Suppressor macrophage (primary cell): ENCODE measurements at places on chromosomes 12 and 14.

- DNase-seq: no peak
Observed at GRCh38 chr14:103319422-103319821, 14.6 kb upstream of the EIF5 start.

GRCh38 chr12:131892711-131893604, 1.5 kb upstream of the ULK1 start:
- no peak for DNase-seq

DNA sequence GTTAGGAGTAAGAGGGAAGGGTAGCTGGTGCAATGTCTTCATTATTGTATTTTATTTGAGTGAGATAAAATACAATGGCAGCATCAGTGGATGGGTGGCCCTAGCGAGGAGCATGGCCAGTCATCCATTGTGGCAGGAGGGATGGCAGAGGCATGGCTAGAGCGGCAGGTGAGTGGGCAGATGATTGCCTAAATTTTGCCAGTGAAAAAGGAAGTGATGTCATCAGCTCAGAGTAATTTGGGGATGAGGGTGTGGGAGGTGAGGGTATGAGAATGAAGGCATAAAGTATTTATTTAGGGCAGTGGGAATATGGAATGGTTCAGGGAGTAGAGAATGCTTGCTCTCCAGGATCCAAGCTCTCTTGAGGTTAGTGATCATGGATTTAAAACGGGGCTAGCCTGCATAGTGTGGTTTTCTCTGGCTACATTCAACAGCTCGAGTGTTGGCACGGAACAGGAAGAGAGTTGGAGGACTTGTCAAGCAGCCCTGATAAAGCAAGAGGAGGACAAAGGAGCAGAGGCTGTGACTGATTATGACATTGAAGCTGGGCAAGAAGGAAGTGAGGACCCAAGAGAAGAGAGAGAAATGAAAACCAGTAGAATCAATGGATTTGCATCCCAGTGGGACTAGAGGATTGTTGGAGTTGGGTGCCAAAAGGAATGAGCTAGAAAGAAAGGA, 18.7 kb upstream of the SERPINA6 start:
- DNase-seq: peak; percentile 58

DNA sequence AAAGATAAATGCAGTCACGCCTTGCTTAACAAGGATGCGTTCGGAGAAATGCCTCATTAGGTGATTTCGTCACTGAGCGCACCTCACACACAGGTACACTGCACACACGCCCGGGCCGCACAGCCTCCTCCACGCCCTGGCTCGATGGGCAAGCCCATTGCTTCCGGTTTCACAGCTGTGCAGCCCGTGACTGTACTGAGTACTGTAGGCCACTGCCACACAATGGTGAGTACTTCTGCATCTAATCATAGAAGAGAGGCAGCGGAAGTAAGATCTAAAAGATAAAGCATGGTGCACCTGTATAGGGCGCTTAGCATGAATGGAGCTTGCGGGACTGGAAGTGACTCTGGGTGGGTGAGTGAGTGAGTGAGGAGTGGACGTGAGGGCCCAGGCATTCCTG, 4.3 kb downstream of the RIMBP2 start:
- no peak for DNase-seq

DNA sequence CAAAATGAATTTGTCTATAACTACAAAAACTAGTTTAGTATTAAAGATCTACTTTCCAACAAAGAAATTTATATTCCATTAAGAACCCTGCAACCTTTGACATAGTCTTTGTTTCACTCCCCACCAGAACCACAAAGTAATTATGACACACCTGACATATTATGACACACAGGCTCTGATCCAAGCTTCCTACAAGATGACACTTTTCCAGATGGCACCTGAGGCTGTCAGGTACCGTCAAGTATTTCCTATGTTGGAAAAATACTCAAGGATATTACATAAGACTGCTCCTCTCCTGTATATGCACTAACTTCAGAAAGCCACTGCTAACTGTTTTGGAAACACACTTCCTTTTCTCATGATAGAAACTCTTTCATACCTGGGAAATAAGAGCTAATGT, 38.9 kb downstream of the STXBP6 start:
- no peak for DNase-seq

DNA sequence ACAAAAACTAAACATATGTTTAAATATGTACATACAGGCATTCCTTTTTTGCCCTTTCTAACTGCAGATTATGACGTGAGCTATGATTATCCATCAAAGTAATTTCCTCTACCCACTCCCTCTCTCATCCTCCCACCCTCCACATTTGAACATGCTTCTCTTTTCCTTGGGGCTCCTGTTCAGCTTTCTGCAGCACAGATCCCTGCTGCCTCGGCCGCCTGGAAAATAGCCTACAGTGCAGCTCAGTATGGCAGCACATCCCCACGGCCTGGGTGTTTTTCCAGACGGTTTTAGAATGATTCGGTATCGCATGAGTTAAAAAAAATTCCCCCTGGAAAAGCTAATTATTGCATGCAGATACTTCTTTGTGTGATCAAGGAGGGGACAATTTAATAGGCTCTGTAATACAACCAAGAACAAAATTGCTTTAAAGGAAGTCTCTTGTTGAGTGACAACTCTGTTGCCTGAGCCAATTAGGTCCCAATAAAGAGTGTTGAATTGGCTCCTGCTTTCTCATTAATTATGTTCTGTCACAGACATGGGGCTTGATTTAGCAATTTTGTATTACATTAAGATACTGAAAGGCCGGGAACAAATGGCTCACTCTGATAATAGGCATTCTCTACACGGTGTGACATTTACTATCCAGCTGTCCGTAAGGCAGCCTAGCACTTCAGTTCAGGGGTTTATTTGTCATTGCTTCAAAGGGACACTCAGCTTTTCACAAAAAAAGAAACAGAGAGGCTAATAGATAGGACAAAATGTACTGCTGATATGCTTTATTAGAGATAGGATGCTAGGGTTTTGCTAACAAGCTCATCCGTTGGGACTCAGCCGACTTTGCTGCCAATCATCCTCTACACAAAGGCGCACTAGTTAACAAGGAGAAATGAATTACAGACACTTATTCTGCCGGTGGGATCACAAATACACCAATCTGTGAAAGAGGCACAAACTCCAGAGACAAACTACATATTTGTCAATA, 285.8 kb upstream of the G2E3 start:
- no peak for DNase-seq

DNA sequence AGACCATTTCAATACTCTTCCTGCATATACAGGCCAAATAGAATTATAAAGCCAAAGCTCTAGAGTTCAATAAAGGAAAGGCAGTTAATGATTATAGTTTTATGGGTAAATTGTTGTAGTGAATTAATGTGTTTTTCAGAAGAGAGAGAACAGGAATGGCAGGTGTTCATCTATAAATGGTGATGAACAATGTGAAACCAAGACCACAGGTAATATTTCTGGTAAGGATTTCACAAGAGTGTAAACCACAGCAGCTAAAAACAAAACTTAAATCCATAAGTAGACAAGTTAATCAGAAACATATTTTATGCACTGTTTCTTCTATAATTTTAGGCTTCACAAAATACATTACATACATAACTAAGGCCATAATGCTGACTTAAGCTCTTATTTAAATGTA, 204.4 kb downstream of the SYT1 start:
- no peak for DNase-seq

GRCh38 chr14:67650694-67651093, 23.7 kb downstream of the VTI1B start:
- no peak for DNase-seq

- no peak for DNase-seq
Observed at GRCh38 chr14:30330033-30330432, 228.9 kb upstream of the G2E3 start.

DNA sequence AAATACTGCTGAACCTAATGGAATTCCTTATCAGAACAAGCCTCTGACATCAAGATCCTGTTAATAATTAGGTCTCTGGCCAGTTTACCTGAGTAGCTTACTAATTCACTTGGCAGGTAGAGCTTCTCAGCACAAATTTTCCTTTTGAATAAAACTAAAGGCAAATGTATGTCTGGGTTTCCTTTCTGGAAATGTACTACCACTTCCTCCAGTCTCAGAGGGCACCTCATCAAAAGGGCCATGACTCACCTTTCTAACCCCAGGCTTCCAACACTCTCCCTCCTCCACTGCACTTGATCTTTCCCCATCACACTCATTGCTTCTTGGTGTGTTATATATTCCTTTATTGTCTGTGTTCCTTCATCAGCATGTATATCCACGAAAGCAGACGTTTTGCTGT, 90.5 kb downstream of the SLC2A13 start:
- no peak for DNase-seq

DNA sequence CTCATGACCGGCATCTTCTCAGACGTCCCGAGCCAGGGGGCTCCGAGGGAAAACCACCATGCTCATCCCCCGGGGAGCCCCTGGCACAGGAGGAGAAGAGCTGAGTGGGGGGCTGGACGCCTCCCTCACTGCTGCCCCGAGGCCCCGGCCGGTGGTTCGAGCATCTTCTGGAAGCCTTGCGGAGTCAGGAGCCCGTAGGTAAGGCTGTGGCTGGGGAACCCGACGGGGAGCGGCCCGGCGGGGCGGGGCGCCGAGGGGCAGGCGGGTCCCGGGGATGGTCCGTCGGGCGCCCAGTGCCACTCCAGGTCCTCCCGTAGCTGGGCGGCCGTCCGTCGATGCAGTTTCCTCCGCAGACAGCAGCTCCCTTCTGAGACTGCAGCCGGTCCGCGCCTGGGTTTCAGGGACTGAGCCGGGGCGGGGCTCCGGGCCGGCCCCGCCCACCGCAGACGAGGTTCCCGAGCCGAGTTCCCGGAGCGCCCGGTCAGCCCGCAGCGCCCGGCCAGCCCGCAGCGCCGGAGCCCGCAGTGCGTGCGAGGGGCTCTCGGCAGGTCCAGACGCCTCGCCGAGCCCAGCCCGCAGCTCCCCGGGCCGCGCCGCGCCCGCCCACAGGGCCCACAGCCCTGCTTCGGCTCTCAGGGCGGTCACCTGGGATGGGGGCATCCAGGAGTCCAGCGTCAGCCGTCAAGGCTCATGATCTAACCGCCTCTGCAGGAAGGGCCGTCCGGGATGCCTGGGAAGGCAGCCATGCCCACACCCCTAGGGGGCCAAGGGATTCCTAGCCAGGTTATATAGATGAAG, at the start of gene PGF:
Gene PGF, minus strand, starts transcription at position 369 of the 798 bp plus-strand sequence. Its CDS starts 355 bp downstream, at position 14.
- DNase-seq: peak; percentile 66

DNA sequence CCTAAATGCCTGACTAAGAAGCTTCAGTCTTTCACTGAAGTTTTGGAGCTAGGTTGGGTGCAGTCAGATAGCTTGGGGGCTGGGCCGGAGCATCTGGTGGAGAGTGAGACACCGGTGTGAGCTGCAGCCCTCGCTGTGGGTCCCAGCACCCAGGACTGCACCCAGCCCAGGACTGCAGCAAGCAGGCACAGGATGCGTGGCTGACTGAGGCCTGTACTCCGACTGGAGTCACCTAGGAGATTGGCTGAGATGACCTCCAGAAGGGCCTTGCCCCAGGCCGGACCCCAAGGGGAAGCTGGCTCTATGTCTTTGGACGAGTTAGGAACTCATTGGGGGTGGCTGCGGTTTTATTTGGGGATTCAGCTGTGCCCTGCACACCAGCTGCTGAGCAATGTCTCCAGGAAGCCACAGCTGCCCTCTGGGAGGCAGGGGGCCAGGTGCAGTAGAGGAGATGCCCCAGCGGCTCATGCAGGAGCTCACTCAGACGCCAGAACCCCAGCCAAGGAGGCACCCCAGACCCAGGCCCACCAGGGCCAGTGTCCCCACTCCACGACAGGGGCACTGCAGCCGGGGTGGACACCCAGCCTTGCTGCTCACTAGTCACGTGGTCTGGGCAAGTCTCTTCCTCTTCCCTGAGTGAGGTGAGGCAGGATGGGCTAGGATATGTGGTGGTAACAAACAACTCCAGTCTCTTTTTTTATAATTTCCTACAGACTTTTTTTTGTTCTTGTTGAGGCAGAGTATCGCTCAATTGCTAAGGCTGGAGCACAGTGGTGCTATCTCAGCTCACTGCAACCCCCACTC, 31.8 kb upstream of the RCOR1 start:
- DNase-seq: no peak

DNA sequence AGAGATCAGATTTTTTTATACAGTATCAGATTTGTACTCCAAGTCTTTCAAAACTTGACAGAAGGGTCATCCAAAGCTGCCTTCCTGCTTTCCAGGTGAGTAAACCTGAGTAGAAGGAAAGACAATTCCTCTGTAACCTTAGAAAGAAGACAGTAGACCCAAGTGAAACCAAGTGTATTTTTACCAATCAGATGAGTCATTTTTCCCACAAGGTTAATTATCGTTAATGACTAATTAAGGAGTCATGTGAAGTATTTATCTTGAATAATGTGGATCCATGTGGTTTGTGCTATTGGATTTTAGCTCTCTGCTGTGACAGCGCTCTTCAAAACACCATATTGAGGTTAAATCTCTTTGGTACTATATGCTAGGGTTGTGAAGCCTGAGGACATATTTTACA, 74.0 kb upstream of the PELI2 start:
- DNase-seq: no peak

DNA sequence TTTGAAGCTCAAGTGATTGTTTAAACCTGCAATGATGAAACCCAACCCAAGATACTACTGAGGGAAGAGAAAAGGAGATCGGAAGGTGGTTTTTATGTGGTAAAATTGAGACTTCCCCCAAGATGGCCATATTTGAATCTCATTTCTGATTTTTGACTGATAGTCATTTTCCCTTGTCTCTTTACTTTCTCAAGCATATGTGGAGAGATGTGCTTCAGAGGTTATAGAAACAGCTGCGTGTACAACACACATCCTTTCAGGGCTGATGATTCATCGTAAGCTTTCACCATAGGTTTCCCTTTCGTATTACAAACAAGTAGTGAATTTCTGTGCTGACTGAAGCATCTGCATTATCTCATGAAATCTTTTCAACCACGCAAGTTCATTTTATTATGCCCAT, 276.2 kb downstream of the EMP1 start:
- DNase-seq: no peak

- DNase-seq: no peak
Observed at GRCh38 chr12:50187084-50187900, 20.1 kb upstream of the CERS5 start.

GRCh38 chr12:69338936-69339335, 9.2 kb upstream of the LYZ start:
- DNase-seq: no peak

GRCh38 chr14:95765051-95765450, 51.1 kb upstream of the TCL1A start:
- DNase-seq: no peak

GRCh38 chr12:82805812-82806497, 119.2 kb downstream of the TMTC2 start:
- DNase-seq: no peak

- no peak for DNase-seq
Observed at GRCh38 chr12:3994500-3994899, 121.3 kb upstream of the PARP11 start.

GRCh38 chr12:90029317-90029716, 320.7 kb upstream of the ATP2B1 start:
- DNase-seq: no peak

DNA sequence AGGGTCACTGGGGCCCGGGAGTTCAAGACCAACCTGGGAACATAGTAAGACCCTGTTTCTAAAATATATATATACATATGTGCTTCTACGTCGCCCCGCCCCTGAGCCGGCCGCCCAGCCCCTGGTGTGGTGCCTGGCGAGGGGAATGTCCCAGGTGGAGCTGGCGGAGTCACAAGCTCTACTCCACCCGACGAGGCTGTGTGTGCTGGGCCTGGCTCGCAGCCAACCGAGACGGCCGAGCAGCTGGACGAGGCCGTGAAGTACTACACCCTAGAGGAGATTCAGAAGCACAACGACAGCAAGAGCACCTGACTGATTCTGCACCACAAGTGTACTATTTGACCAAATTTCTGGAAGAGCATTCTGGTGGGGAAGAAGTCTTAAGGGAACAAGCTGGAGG, 22.1 kb upstream of the ITPK1 start:
- DNase-seq: no peak

- no peak for DNase-seq
Observed at GRCh38 chr14:88232771-88233170, 90.3 kb downstream of the KCNK10 start.

GRCh38 chr12:20030826-20031225, 337.5 kb upstream of the PDE3A start:
- no peak for DNase-seq
